ENCODE measurements at places on chromosomes 7 and 10.

DNA sequence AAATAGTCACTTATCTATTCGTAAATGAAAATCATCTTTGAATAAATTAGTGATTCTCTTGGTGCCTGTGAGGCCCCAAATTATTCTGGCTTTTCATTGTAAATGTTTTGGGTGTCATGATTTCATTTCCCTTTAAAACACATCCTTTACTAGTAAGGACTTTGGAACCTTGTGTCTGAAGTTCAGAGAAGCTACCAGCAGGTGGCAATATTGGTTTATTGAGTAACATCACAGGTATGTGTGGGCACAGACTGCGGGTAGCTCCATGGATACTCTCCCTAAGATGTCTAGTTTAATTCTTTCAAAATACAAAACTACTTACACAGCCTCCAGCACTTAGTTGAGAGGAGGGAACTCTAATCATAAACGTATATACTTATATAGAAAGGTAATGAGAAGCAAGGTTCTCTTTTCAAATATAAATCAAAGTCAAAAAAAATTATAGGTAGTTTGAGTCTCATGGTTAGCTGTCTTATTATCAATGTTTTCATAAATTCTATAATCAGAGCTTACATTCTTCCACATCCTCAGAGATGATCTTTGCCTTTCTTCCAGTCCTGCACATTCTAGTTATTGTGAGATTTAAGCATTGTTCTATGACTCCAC, 449.6 kb downstream of the GRM8 start:
- DNase-seq: peak; percentile 34

- DNase-seq: no peak
Measured at GRCh38 chr7:84328571-84328970, 134.0 kb upstream of the SEMA3A start.

DNA sequence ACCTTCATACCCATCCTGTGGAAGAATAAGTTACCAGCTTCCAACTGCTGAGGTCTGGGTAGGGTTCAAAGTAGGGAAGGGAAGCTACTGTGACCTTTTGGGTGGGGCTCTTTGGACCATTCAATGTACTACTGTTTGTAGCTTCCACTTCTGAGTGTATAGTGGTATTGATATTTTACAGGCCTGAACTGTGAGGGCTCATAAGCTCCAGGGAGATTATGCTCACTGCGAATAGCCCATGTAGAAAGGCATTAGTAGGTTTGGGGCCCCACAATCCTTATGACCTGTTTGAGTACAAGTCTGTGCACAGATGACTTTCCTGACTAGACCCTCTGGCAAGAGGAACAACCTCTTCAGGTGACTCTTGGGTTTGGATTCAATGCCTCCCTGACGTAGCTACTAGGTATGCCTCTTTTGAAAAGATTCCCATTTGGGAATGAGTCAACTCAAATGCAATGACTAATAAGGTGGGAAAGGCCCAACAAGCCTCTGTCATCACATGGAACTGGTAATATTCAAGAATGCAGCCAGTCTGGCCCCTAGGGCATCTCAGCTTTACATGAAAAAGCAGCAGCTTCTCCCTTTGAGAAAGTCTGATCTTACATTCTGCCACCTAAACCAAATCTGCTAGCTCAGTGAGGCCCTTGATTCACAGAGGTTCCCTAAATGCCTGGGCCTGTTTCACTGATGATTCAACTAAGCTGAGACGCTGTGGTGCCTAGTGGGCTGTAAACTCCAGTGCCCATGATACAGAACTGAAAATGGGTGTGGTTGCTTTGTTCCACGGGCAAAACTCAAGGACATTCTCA, 79.8 kb downstream of the ABI1 start:
- peak; percentile 25 for DNase-seq

- DNase-seq: peak; percentile 14
Measured at GRCh38 chr7:128734890-128735289, 4.3 kb upstream of the CALU start.

- DNase-seq: peak; percentile 16
Measured at GRCh38 chr10:92074126-92074887, 150.7 kb downstream of the BTAF1 start.

GRCh38 chr7:50184271-50184990, 91.4 kb upstream of the ZPBP start:
- no peak for DNase-seq

DNA sequence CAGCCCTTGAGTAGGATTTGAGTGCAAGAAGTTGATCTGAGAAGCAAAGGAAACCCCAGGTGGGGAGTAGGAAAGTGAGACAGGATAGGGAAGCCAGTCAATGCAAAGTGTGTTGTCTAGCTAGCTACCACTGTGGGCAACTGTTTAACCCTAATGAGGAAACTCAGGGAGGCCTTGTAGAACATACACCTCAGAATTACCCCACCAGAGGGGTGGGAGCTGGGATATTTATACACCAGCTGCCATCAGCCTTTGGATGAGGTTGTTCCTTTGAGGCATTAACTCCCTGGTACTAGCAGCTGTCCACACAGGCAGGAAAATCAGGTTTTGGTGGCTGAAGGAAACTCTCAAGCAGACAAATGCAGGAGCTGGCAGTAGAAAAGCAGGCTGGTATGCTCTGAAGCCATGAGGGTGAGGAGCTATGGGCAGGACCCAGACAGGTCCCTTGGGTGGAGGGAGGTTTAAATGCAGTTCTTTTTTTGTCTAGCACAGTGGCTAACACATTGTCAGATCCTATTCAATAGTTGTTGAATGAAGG, 60.1 kb upstream of the ARID5B start:
- DNase-seq: no peak
